SK-N-SH (cell line): ENCODE measurements at places on chromosomes 4 and X.

GRCh38 chr4:30002341-30002740 is 717.8 kb upstream of the PCDH7 start:
- no peak for DNase-seq

- peak; percentile 31 for DNase-seq
These were observed 1.4 kb downstream of the RPS6KA3 start for GRCh38 chrX:20265221-20265725.

DNA sequence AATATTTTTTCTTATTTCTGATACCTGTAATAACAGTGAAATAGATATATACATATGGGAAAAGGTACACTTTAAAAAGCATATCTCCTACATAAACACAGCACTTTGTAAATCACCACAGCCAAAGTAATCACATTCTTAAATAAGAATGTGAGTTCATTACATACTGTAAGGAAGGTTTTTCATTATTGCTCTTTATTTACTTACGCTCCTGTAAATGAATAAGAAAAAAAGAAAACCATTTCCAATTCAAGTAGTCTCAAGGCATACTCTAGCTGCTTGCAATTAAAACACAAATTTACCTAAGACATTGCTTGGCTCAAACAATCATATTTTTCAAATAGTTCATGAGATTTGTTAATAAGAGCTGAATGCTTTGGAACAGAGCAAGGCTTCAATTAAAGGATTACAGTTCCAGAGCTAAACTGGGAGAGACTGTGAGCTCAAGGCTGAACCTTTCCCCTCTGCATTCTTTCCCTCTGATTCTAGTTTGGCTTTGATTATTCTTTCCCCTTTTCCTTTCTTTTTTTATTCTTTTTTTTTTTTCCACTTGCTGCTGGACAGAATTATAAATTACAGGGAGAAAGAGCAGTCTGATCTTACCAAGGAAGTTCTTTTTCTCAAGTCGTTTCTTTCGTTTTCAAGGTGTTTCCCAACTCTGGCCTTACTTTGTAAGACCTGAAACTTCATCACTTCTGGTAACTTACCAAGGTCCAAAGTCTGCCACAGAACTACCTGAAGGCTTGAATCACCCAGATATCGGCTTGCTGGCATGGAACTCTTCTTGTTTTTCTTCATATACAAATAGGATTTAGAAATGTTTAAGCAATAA is 278.3 kb downstream of the INPP4B start:
- no peak for DNase-seq

DNA sequence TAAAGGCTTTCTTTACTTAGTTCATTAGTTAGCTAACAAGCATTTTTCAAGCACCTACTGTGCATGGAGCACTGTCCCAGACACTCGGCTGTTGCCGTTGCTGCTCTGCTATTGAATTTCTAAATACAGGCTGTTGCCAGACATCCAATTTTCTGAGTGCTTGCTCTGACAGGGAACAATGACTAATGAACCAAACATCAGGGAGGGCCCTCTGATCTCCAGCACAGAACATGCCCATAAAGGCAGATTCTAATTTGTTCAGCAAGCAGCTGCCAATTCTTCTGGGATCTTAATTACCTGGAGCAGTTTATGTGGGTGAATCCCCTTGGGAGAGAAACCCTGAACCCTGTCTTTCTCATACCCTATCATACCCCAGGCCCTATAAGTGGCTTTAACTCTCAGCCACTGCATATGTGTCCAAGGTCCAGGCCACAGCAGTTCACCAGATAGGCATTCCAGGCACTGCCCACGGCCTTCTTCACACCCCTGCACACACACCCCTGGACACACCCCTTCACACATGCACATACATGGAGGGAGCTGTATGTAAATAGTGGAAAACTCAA is 27.9 kb downstream of the TSC22D3 start:
- DNase-seq = no peak

DNA sequence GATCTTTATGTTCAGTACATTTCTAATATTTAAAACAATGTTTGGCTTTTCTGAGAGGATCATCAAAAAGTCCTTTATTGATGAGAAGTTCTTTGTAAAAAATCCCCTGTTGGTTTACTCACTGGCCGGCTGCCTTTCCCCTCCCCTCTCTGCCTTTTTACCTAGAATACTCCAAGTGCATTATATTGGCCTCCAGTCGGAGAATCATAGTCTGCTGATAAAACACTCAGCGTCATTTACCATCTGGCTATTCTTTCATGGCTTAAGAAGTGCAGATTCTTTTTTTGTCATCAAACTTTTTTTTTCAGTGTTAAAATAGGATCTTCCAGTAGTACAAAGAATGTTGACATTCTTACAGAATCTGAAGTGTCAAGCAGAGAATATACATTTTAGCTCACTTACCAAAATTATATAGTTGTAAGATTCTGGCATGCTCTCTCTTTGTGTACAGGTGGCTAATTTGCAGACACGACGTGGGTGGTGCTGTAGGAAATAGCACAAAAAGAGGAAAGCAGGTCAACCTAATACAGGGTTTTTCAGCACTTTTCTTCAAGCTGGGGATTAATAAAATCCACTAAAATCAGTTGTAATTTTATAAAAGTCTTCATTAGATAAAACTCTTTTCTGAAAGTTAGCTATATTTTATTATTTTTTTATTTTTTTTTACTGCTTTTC is 731.8 kb downstream of the KCTD8 start:
- DNase-seq = no peak

DNA sequence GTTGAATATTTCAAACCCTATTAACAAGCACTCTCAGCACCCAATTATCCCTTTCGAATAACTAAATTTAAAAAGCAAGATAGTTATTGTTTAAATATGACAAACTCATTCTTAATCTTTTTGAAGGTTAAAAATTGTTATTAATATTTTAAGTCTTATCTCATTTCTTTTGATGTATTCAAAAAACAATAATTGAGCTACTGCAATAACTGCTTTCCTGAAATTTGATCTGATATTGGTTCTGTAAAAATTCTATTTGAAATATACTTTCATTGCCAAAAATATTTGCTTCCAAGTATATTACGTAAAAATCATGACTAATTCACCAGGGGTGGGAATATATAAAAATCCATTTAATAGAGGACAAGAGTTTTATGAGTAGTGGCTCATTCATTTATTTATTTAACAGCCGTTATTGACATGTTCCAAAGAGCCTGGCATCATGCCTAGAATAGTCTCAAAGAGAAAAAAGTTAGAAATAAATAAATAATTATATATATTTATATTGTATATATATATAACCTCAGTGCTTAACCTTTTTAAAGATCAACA is 34.4 kb downstream of the GLRA3 start:
- DNase-seq = no peak

GRCh38 chrX:13747836-13748235 is 13.3 kb downstream of the OFD1 start:
- peak; percentile 27 for DNase-seq

- peak; percentile 60 for DNase-seq
These were observed 37.8 kb upstream of the SLC9A7 start for GRCh38 chrX:46796574-46797191.

GRCh38 chrX:70432936-70433847 is 10.1 kb downstream of the GDPD2 start:
- DNase-seq = no peak

DNA sequence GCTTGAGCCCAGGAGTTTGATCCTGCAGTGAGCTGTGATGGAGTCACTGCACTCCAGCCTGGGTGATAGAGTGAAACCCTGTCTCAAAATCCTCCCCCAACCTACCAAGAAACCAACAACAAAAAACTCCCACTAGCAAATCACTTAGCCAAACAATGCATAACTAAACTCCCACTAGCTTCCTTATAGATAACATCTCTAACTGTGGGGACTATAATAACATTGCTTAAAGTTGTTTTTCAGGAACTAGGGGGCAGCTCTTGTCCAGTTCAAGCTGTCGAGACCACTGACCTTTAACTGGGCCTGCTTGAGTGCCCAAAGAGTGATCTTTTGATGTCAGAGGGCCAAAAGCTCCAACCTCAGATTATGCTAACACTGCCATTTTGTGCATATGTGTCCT is 81.7 kb downstream of the FREM3 start:
- no peak for DNase-seq
